ENCODE measurements at places on chromosomes 7 and 10.

GRCh38 chr7:139737221-139738100 lies 40.3 kb downstream of the HIPK2 start:
- DNase-seq, result no peak

GRCh38 chr10:21702633-21703111 lies 168.6 kb downstream of the MLLT10 start:
- DNase-seq, result no peak

DNA sequence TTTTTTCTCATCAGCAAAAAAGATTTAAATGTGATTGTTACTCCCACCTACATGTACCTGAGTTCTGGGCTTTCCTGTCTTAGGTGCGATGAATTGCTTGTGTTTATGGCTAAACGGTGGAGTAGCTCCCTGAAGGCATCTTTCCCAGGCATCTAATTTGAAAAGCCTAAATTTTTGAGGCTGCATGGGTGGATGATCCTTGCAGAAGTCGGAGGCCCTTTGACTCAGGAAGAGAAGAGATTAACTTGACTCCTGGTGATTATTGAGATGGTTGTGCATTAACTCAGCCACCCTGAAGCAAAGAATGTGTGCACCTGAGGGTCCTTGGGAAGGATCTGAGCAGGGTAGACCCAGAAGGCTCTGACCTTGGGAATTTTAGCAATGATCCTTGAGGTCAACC lies 155.6 kb upstream of the SEMA3C start:
- no peak for DNase-seq

GRCh38 chr7:108017776-108018151 lies 14.8 kb upstream of the LAMB1 start:
- no peak for DNase-seq

- DNase-seq, result no peak
These were observed 498.6 kb downstream of the GALNT17 start for GRCh38 chr7:71630516-71630915.

Data from memory B cell (primary cell).